Neural crest cell (in vitro differentiated cells): ENCODE measurements at places on chromosomes 13 and 19. TPM values are rescaled to one million over a fixed set of nuclear protein-coding genes. Genes with fewer than 3 reads are reported as not detected.

DNA sequence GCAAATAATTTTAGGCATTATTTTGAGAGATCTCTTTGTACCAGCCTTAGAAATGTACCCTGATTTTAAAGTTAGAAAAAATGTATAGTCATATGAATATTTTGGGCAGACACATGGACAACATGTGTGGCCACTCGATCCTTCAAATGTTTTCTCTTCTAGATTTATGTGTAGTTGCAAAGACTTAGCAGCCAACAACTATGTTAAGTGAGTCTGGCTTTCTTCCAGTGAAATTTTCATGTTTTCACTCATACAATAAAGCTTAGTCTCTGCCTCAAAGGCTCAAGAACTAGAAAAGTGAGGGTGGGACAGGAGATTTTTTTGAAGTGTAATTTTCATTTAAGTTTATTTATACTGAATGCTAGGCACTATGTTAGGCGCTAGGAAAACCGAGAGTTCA, 207.7 kb upstream of the DACH1 start:
- H3K27me3 ChIP-seq, result no peaks in the 10 kb centered on the region
- no peaks in the 10 kb centered on the region for H3K36me3 ChIP-seq
- no peak overlapping the region for H3K4me3 ChIP-seq
- DNase-seq, result no peak
- peaks cover 8% of the 10 kb centered on the region for H3K4me1 ChIP-seq
- H3K27ac ChIP-seq, result no peak overlapping the region

DNA sequence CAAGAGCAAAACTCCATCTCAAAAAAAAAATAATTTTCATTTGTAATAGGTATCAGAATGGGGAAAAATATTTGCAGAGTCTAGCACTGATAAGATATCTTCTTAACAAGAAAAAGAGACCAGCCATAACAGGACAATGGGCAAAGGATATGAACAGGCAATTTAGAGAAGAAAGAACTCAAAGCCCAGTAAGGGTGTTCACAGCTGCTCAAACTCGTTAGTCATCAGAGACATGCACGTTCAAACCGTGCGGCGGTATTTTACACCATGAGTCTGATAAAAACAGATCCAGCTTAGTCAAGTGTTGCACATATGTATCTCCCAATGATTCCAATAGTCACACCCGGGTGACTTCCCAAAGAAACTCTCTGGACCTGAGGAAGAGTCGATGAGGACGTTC, 13.7 kb upstream of the NCCRP1 start:
- H3K27me3 ChIP-seq, result no peaks in the 10 kb centered on the region
- peak overlapping the region; percentile 35 for H3K4me3 ChIP-seq
- no peak overlapping the region for H3K27ac ChIP-seq
- no peak for DNase-seq
- H3K4me1 ChIP-seq, result peaks cover 8% of the 10 kb centered on the region

GRCh38 chr19:38928391-38929001, 2.1 kb downstream of the SARS2 start:
- no peak overlapping the region for H3K27ac ChIP-seq
- peaks cover 5% of the 10 kb centered on the region for H3K36me3 ChIP-seq
- H3K4me3 ChIP-seq, result peak overlapping the region; percentile 100
- H3K27me3 ChIP-seq, result no peaks in the 10 kb centered on the region
- peaks cover 28% of the 10 kb centered on the region for H3K4me1 ChIP-seq

DNA sequence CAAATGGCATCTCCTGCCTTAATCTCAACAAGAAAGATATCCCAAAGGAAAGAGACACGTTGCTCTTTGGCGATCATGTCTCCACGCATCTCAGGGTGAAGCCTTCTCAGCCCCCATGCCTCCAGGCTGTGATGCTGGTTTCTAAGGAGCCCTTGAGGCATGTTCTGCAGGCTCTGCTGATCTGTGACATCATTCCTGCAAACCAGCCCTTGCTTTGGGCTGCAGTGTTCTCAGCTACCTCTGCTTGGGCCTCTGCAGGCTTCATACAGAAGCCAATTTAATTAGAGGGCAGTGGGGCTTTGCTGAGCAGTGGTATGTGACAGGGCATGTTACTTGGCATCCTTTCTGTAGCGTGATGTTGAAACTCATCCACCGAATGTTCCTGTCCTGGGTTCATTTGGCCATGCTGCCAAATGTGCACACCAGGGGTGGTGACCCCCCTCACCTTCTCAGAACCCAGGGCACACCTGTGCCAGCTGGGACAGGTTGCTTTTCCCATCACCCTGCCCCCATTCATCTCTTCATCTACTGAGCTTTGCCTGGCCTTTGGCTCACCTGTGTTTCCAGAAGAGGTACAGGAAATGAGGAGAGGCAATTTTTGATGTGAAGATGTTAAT, 230.9 kb downstream of the TEX29 start:
- H3K4me1 ChIP-seq, result no peaks in the 10 kb centered on the region
- H3K36me3 ChIP-seq, result no peaks in the 10 kb centered on the region
- H3K4me3 ChIP-seq, result no peak overlapping the region
- H3K27me3 ChIP-seq, result peaks cover 7% of the 10 kb centered on the region

DNA sequence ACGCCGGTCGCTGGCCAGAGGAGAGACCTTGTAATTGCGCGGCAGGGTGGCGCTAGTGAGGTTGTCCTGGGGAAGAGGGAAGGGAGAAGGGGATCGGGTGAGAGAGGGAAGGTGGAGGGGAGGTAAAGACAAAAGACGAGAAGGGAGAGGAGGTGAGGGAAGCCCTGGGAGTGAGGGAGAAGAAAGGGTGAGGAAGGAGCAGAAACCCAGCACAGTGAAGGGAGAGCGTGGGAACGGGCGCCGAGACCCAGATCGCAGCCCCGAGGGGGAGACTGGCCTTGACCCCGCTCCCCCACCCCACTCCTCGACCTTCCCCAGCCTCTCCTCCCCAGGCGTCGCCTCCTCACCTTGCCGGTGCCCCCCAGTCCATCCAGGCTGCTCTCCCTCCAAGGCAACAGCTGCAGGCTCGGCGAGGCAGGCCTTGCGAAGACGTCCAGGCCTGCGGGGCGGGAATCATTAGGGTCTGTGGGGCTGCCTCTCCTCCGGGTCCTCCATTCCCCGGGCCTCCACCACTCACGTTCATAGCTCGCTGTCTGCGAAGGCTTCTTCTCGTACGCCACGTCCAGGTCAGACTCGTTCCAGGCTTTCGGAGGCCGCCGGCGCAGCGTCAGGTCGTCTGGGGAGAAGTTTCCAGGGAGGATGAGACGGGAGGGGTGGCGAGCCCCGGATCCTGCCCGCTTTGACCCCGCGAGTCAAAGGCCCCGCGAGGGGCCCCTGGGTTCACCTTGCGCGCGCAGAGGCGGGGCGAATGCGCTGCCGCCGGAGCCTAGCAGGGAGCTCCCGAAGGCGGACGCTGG, 8.8 kb downstream of the PPP1R13L start:
- H3K36me3 ChIP-seq, result no peaks in the 10 kb centered on the region
- H3K4me3 ChIP-seq, result no peak overlapping the region
- no peak overlapping the region for H3K27ac ChIP-seq

- H3K4me3 ChIP-seq, result no peak overlapping the region
- H3K27me3 ChIP-seq, result peaks cover 3% of the 10 kb centered on the region
- no peak for DNase-seq
- peaks cover 13% of the 10 kb centered on the region for H3K36me3 ChIP-seq
Observed at GRCh38 chr19:6292006-6292405, 12.2 kb upstream of the MLLT1 start.

DNA sequence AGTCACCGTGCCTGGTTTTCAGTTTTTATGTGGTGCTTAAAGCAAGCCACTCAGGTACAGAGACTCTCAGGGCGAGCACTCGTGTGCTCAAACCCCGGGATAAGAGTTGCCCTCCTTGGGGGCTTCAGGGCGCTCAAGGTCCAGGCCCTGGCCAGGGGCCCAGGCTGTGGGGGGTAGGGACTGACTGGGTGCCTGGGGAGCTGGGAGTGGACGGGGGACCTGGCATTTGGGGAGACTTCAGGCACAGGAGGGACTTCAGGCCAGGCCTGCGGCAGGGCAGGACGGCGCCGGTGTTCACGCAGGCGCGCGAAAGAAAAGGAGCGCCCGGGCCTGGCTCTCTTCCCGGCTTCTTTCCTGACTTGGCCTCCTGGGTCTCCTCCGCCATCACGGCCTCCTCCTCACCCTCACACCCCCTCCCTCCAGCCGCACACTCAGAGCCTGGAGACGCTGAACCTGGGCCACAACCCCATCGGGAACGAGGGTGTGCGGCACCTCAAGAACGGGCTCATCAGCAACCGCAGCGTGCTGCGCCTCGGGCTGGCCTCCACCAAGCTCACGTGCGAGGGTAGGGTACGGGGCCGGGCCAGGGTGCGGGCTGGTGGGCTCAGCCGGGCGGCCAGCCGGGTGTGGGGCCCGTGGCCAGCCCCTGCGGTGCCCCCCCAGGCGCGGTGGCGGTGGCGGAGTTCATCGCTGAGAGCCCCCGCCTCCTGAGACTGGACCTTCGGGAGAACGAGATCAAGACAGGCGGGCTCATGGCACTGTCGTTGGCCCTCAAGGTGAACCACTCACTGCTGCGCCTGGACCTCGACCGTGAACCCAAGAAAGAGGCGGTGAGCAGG, 16.1 kb downstream of the NKPD1 start:
- H3K27ac ChIP-seq, result no peak overlapping the region
- DNase-seq, result no peak

DNA sequence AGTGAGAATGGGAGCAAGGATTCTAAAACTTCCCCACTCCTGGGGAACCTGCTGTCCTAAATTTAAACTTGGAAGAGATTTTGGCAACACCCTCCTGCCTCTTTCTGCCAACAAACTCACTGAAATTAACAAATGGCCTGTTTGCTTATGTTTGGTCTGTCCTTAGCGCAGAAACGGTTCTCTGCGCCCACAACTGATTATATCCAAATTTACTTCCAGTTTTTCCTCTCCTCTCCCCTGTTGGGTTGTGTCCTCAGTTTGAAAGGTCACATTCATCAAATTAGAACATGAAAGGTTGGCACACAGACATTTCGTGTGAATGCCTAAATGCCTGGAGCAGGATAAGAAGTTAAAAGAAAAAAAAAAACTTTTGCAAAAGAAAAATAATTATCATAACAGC, 56.4 kb upstream of the MRI1 start:
- peaks cover 12% of the 10 kb centered on the region for H3K27me3 ChIP-seq
- H3K4me3 ChIP-seq, result no peak overlapping the region
- no peak overlapping the region for H3K27ac ChIP-seq
- no peaks in the 10 kb centered on the region for H3K36me3 ChIP-seq
- DNase-seq, result no peak

- H3K27me3 ChIP-seq, result no peaks in the 10 kb centered on the region
- H3K27ac ChIP-seq, result no peak overlapping the region
- DNase-seq, result no peak
- no peaks in the 10 kb centered on the region for H3K4me1 ChIP-seq
Observed at GRCh38 chr13:20369886-20370361, 137.8 kb upstream of the GJB6 start.

- H3K36me3 ChIP-seq, result no peaks in the 10 kb centered on the region
- H3K4me3 ChIP-seq, result no peak overlapping the region
- H3K27me3 ChIP-seq, result peaks cover 9% of the 10 kb centered on the region
- H3K27ac ChIP-seq, result no peak overlapping the region
- no peak for DNase-seq
- peaks cover 4% of the 10 kb centered on the region for H3K4me1 ChIP-seq
Observed at GRCh38 chr13:41465898-41466320, 8.6 kb downstream of the RGCC start.

GRCh38 chr13:30496147-30496546, 30.4 kb upstream of the HMGB1 start:
- no peak overlapping the region for H3K27ac ChIP-seq
- H3K4me1 ChIP-seq, result no peaks in the 10 kb centered on the region
- H3K36me3 ChIP-seq, result no peaks in the 10 kb centered on the region
- H3K27me3 ChIP-seq, result no peaks in the 10 kb centered on the region
- no peak for DNase-seq
- no peak overlapping the region for H3K4me3 ChIP-seq

GRCh38 chr13:42959615-42960014, 32.4 kb downstream of the EPSTI1 start:
- no peaks in the 10 kb centered on the region for H3K4me1 ChIP-seq
- H3K27ac ChIP-seq, result no peak overlapping the region
- no peak for DNase-seq

DNA sequence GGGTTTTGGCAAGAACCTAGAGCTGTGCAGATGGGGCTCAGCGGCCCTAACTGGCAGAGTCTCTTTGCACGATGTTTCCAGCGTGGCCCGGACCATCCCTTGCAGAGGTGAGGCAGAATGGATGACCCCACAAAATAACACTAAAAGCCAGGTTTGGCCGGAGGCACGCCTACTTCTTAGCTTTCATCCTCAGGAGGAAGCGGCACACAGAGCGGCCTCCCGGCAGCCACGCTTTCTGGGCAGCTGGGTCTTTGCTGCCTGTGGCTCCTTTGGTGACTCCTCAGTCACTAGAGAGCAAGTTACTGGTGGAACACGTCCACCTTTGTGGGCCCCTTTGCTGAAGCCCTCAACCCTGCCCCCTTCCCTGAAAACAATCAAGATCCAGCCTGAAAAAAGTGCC, 25.2 kb downstream of the TEX29 start:
- no peak for DNase-seq
- peaks cover 2% of the 10 kb centered on the region for H3K36me3 ChIP-seq
- no peak overlapping the region for H3K27ac ChIP-seq
- no peaks in the 10 kb centered on the region for H3K27me3 ChIP-seq
- no peaks in the 10 kb centered on the region for H3K4me1 ChIP-seq
- H3K4me3 ChIP-seq, result no peak overlapping the region

GRCh38 chr19:33347300-33347699, 26.2 kb upstream of the CEBPG start:
- H3K4me1 ChIP-seq, result peaks cover 10% of the 10 kb centered on the region
- H3K36me3 ChIP-seq, result no peaks in the 10 kb centered on the region
- H3K4me3 ChIP-seq, result no peak overlapping the region
- peaks cover 72% of the 10 kb centered on the region for H3K27me3 ChIP-seq
- no peak for DNase-seq

DNA sequence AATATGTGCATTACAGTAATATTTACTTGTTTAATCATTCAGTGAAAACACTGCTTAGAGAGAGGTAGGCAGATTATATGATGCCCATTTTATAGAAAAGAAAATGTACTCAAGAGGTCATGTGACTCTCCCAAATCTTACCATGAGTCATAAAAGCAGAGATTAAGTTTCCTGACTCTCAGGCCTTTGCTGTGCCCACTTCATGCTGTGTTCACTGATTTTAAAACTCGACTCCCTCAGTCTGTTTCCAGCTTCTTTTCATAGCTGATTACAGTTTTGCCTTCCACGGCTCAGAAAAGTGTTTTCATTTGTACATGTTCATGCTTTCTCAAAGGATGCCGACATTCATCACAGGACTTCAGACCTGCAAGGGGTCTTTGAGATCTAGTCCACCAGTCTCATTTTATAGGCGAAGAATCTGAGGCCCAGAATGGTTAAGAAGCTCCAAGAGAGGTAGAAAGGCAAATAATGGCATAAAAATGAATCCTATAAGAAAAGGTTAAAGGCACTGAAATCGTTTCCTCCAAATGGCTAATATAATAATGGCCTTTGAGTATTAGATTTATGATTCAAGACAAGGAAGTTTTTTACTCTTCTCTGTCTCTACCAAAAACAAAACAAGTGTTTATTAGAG, 9.0 kb upstream of the IPO5 start:
- no peak overlapping the region for H3K27ac ChIP-seq
- H3K36me3 ChIP-seq, result no peaks in the 10 kb centered on the region
- no peaks in the 10 kb centered on the region for H3K27me3 ChIP-seq
- H3K4me3 ChIP-seq, result no peak overlapping the region
- DNase-seq, result no peak
- peaks cover 3% of the 10 kb centered on the region for H3K4me1 ChIP-seq

GRCh38 chr19:38682872-38683392, 35.5 kb downstream of the ACTN4 start:
- H3K27ac ChIP-seq, result peak overlapping the region; percentile 12
- no peak for DNase-seq
- peaks cover 14% of the 10 kb centered on the region for H3K36me3 ChIP-seq
- peaks cover 66% of the 10 kb centered on the region for H3K4me1 ChIP-seq
- H3K27me3 ChIP-seq, result no peaks in the 10 kb centered on the region
- no peak overlapping the region for H3K4me3 ChIP-seq

Gene RASGRP4
- total RNA-seq, result 0.43 and 0.58 TPM in 2 replicates

Gene LILRA1
- not detected in 2 replicates for total RNA-seq

Gene RGS9BP
- not detected in 2 replicates for total RNA-seq

Gene TEX29
- 0.50 TPM in 1 of 2 replicates, not detected in the other for total RNA-seq

Gene OSCAR
- not detected in 2 replicates for total RNA-seq

Gene PSG11
- total RNA-seq, result not detected in 2 replicates
